ENCODE measurements at places on chromosomes 3 and 15.
A peak's percentile ranks its signal among the peaks of the same experiment; 100 is the strongest.

DNA sequence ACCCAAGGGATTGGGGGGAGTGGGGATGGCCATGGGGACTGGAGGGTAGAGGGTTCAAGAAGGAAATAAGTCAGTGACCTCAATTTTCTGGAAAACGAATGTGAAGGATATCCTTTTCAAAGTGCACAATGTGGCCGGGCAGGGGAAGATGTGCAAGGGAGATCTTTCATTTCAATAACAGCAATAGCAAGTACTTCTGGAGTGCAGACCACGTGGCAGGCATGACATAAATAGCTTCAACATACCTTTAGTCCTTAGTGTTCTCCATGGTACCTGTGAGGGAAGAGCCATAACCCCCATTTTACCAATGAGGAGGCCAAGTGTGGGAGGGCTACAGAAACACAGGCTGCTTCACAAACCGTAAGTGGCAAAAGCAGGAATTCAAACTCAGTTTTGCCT lies 138.7 kb downstream of the FOXP1 start:
- DNase-seq, result no peak

DNA sequence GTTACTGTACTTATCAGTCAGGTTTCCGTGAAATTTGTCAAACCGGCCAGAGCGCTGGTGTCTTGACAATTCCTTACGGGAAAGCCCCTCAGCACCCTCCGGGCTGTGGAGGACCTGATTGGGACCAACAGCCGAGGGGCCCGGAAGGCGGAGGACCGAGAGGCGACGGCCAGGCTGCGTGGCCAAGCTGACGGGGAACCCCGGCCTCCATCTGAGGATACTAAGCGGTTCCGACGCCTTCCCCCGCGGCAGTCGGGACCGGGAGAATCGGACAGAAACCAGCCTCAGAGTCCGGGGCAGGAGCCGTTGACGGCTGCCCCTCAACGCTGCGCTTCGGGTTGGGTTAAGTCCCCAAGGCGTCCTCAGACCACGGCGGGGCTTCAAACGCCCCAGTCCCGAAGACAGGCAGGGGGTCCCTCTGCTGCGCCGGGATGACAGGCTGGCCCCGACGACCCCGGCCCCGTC lies 499 bp downstream of the ALDH1A2 start:
- peak; percentile 71 for DNase-seq

GRCh38 chr15:42253300-42253699 lies 19.7 kb upstream of the GANC start:
- no peak for DNase-seq

GRCh38 chr3:41698898-41699297 lies 263.0 kb downstream of the ULK4 start:
- DNase-seq, result no peak

GRCh38 chr15:76823303-76823702 lies 81.8 kb downstream of the SCAPER start:
- DNase-seq, result no peak

DNA sequence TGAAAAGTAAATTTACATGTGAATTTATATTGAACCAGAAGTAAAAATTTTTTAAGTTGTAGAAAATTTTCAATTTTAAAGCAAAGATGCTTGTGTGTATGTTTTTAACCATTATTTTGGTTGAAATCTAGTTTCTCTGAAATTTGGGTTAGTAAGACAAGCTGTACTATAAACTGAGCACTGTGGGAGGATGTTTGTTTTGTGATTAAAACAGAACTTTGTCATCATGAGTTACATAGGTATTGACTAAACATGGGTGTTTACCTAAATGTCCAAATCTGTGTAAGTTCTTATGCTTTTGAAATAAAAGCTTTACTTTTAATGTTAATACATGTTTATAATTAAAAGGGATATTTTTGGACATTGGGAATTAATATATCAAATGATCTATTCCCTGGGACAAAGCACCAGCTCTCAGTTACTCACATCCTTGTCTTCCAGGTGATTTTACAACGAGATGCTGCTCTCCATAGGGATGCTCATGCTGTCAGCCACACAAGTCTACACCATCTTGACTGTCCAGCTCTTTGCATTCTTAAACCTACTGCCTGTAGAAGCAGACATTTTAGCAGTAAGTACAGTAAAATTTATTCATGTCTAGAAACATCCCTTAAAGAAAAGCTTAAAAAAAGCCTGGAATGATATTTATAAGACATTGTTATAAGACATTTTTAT lies 32.7 kb downstream of the RNF13 start:
- DNase-seq, result no peak

DNA sequence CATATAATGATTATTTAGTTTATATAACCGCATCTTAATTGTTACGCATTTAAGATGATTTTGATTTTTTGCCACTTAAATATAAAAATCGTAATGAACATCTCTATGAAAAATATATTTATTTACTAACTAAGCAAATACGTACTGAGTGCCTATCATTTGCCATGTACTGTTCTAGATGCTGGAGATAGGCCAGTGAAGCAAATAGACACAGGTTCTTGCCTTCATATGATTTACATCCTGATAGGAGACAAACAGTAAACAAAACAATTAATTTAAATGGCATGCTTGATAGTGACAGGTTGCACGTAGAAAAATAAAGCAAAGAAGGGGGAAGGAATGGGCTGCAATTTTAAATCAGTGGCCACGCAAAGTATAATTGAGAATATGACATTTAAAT lies 217.2 kb downstream of the KCNH8 start:
- no peak for DNase-seq

- no peak for DNase-seq
These were observed 95.7 kb downstream of the LRRC3B start for GRCh38 chr3:26718315-26718714.

DNA sequence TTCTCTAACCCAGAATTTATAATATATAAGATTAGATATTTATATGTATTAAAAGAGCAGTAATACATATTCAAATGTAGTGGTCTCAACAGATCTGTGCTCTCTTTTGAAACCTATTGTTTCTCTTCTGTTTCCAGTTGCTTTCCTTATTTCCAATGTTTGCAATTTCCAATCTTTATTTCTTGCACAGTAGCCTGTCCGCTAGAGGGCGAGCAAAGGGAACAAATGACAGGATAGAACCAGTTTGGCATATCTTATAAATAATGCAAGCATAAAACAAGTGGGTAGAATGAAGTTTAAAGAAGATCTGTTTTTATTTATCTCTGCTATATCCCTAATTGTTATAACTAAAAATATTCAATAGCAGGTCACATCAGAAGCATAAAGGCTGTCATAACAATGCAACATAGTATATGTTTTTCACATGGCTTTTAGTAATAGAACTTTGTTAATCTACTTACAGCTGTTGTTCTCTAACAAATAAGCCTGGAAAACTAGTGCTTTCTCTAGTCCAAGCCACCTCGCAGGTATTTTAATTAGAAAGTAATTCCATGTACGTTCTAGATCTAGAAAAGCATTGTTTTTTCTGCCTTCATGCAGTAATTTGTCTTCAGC lies 15.1 kb upstream of the TCAIM start:
- no peak for DNase-seq

DNA sequence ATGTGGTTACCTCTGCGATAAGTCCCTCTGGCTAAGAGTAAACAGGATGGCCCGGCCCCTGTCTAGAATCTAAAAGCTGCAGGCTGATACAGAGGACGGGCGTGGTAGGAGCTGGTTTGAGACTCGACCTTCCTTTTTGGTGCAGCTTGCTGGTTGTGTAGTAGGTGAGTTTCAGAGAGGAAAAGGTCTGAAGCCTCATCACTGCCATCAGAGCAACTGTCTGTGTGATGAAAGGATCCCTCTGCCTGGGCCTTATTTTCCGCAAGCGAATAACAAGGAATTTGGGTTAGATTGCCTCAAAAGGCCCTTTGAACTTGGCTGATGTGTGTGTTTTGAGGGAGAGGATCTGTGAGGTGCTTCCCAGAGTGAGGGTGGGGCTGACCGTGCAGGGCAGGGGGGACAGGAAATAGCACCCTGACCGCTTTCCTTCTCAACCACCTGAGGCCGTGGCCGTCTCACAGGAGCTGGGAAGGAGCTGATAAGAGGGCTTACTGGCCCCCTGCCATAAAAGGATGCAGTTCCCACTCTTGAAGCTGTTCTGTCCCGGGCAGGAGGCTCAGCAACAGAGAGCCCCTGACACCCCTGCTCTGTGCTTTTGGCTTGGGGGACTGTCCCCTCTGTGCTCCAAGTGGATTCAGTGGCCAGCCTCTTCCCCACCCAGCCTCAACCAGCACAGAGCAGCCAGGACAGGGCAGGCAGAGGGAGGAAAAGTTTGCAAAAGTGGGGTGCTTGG lies 45.6 kb upstream of the TFRC start:
- DNase-seq, result peak; percentile 74

DNA sequence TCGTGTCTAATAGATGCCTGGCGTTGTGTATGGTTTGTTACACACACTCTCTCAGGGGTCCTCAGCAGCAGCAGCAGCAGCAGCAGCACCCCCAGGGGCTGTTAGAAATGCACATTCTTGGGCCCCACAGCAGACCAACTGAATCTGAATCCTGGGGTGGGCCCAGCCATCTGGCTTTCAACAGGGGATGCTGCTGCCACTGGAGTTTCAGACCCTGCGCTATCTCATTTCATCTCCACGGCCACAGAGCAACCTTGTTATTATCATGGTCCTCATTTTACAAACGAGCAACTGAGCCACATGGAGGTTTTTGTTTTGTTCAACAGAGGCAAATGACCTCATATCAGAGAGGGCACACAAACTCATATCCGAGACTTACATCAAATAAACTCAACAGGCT lies 47.7 kb downstream of the MGLL start:
- DNase-seq, result no peak

DNA sequence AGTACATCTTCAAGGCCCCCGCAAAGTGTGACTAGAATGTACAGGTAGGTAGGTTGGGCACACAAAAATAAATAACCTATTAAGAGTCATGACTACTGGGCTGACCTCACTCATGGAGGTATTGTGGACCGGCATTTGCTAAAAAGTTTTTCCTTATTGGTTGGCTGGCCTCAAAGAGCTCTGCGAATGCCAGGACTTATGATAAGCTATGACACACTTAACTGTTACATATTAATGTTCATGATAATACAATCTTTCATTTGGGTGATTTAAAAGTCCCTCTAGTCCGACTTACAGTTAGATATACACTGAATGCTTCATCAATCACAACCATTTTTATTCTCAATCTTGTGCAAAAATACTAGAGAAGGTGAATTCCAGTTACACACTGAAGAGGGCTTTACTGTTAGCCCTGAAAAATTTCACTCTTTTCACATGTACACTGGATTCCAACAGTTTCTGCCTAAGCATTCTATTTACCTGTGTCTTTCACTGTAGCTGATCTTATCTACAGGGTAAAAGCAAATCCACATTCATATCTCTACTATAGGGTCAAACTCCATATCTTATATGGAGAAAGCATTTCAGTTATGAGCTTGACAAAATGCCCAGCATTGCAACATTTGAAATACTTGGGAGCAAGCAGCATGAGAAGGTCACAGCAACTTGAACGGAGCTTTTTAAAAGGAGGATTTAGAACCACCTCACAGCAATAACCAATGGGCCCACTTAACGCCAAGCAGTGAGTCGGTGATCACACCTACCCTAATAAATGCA lies 329.1 kb downstream of the FOXP1 start:
- DNase-seq, result no peak

DNA sequence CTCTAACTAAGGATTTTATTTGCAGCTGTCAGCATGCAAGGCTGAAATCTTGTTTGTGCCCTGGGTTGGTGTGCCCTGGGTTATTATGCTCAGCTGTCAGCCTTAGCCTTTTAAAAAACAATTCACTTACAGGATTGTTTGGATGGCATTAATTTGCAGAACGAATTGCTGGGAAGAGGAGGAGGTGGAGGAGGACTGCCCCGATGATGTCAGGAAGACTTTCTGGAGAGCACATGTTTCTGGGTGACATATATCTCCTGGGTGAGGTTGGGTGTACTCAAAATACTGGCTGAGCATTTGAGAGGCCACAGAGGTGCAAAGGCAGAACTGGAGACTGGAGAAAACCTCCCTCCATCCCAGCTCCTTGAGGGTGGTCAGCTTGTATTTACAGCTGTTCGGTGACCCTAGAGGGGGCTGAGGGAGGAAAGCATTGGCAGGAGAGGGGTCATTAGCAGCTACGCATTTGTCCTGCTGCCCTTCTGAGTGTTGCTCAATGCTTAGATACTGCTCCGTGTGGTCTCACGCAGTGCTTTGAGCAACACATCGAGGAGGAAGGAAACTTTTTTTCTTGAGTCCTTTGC lies 59.8 kb upstream of the PSMD6 start:
- no peak for DNase-seq

DNA sequence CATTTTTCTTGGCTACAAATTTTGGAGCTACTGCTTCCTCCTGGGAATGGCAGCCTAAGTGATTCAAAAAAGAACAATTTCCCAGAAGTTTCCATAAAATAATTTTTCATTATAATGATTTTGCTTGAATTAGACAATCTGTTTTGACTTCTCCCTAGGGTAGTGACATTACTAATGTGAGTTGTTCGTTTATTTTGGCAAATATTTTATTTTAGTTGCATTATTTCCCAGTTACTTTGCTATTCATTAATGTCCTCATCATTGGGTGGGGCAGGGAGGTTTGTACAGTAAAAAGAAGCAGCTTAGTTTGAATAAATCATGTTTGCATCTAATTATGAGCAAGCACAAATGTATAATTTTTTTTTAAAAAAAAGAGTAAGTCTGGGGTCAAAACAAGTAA lies 686.6 kb downstream of the ROBO2 start:
- no peak for DNase-seq

DNA sequence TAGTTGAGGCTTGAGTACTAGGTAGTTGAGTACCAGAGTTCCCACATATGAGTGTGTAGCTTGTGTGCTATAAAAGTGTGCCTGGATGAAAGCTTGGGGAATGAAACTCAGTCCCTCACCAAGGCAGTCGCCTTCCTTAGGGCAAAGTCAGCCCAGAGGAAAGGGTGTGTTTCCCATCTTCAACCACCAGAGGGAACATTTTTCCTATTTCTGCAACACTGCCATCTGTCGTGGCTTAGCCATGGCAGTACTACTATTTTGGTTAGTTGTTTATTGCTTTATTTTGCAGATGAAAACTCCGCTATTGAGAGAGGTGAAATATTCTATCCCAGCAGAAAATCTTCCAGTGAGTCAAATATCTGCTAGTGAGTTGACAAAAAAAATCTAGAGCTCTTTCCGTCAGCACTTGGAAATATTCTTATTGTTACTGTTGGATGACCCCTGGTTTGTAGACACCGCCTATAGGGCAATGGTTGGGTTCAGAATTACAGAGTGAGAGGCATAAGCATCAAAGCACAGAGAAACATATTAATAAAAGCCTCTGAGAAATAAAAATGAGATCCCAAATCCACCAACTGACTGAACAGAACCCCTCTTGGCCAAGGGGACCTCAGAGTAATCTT lies 239.9 kb downstream of the CPNE4 start:
- peak; percentile 78 for DNase-seq

DNA sequence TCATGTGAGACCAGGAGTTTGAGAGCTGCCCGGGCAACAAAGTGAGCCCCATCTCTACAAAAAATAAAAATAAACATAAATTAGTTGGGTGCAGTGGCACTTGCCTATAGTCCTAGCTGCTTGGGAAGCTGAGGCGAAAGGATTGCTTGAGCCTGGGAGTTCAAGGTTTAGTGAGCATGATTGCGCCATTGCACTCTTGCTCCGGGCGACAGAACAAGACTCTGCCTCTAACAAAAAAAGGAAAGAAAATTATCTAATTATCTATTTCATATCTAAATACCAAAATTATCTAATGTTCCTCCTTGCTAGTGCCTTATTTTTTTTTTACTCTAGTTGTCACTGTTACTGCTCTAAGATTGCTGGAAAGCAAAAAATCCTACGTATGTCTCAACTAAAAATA lies 16.7 kb upstream of the PAK6 start:
- no peak for DNase-seq
